ENCODE measurements at places on chromosomes 4 and X. TPM values are rescaled to one million over a fixed set of nuclear protein-coding genes. Genes with fewer than 3 reads are reported as not detected.
A peak's percentile ranks its signal among the peaks of the same experiment; 100 is the strongest.

XAGE2 gene
- 0.50 TPM for total RNA-seq

FAM47E gene
- total RNA-seq, result 14.8 TPM

ITM2A gene
- total RNA-seq, result 335 TPM

CT55 gene
- total RNA-seq, result 0.10 TPM

RAB40A gene
- total RNA-seq, result 0.88 TPM

CXXC4 gene
- total RNA-seq, result 29.1 TPM

RHOXF1 gene
- total RNA-seq, result 0.50 TPM

NXF2 gene
- not detected for total RNA-seq

SRD5A3 gene
- total RNA-seq, result 10.4 TPM

TMEM150C gene
- total RNA-seq, result 30.1 TPM

NLGN3 gene
- 31.2 TPM for total RNA-seq

SLC6A14 gene
- total RNA-seq, result 0.06 TPM

GRCh38 chr4:141614878-141615586 is 21.4 kb upstream of the IL15 start:
- no peaks in the 10 kb centered on the region for H3K36me3 ChIP-seq
- no peaks in the 10 kb centered on the region for H3K4me1 ChIP-seq
- H3K27me3 ChIP-seq, result no peaks in the 10 kb centered on the region
- no peak overlapping the region for H3K4me3 ChIP-seq
- no peak overlapping the region for H3K27ac ChIP-seq

DNA sequence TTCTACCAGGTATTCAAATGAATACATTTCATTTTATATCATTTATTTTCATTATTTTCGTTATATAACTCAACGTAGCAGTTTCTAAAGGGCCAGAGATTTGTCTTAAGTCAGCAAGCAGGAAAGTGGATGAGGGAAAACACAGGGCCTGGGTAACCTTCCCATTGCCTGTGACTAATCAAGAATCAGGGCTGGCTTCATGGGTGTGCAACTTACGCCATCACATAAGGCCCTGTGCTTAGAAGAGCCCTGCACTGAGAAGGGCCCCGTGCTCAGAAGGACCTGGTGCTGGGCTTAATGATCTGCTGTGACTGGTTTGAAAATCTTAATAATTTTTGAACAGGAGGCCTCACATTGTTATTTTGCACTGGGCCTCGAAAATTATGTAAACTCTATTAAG is 65.4 kb upstream of the FAM9C start:
- H3K4me1 ChIP-seq, result no peaks in the 10 kb centered on the region
- no peak overlapping the region for H3K27ac ChIP-seq
- H3K4me3 ChIP-seq, result no peak overlapping the region
- H3K36me3 ChIP-seq, result no peaks in the 10 kb centered on the region

DNA sequence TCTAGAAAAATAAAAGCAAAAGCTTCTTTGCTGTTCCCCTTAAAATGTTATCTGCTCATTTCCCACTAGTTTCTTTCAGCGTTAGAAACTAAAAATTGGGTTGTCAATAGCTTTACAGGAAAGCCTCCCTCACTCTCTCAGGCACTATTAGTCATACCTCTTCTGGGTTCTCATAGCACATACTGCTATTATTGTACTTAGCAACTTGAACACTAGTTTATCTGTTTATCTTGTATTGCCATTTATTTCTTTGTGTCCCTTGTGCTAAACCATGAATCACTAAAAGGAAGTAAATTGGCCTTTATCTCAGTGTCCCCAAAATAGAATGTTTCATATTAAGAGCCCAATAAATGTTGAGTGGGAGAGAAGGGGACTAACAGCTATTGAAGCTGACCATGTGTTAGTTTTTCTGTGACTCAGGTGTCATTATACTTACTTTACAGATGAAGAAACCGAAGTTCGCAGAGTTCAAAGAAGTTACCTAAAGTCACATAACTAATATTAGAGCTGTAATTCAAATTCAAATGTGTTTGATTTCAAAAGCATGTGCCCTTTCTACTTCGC is 124.8 kb upstream of the CITED1 start:
- H3K27me3 ChIP-seq, result no peaks in the 10 kb centered on the region
- no peak overlapping the region for H3K4me3 ChIP-seq
- no peak for DNase-seq
- no peaks in the 10 kb centered on the region for H3K4me1 ChIP-seq
- H3K36me3 ChIP-seq, result no peaks in the 10 kb centered on the region

- H3K4me3 ChIP-seq, result no peak overlapping the region
- no peaks in the 10 kb centered on the region for H3K4me1 ChIP-seq
- H3K27ac ChIP-seq, result no peak overlapping the region
- DNase-seq, result no peak
These were observed 358.6 kb downstream of the GPM6A start for GRCh38 chr4:175453456-175453855.

- no peak overlapping the region for H3K27ac ChIP-seq
- H3K36me3 ChIP-seq, result no peaks in the 10 kb centered on the region
- no peak overlapping the region for H3K4me3 ChIP-seq
- H3K27me3 ChIP-seq, result no peaks in the 10 kb centered on the region
These were observed 387.1 kb downstream of the PPP3CA start for GRCh38 chr4:100960232-100960631.

DNA sequence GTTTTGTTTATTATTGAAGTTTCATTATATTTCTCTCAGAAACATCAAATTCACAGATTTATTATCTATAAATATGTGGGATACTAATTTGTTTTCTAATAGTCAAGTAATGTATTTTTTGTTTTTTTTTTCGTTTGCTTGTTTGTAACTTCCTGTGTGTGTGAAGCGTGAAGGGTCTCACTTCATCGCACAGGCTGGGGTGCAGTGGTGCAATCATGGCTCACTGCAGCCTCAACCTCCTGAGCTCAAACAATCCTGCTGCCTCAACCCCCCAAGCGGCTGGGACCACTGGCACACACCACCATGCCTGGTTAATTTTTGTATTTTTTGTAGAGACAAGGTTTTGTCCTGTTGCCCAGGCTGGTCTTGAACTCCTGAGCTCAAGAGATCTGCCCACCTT is 55.1 kb downstream of the SH3RF1 start:
- no peaks in the 10 kb centered on the region for H3K36me3 ChIP-seq
- DNase-seq, result no peak
- no peak overlapping the region for H3K4me3 ChIP-seq
- H3K27ac ChIP-seq, result no peak overlapping the region

GRCh38 chr4:141078871-141079270 is 54.4 kb downstream of the RNF150 start:
- no peak overlapping the region for H3K4me3 ChIP-seq
- DNase-seq, result no peak
- H3K36me3 ChIP-seq, result no peaks in the 10 kb centered on the region
- no peaks in the 10 kb centered on the region for H3K27me3 ChIP-seq
- H3K4me1 ChIP-seq, result peaks cover 3% of the 10 kb centered on the region

DNA sequence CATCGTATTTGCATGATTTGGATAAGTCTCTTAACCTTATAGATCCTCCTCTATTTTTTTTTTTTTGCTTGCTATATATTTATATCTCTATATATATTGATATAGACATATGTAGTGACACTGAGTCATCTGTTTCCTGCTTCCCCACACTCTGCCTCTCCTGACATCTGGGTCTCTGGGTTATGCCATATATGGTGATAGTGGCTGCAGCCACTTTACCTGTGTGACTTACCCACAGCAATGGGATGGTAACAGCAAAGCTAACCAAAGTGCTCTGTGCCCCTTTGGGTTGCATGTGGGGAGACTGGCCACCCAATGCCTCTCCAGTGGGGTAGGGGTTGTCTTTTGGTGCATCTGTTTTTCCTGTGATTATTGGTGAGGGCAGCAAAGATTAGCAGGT is 14.5 kb downstream of the CMC4 start:
- no peaks in the 10 kb centered on the region for H3K36me3 ChIP-seq
- DNase-seq, result no peak
- H3K4me3 ChIP-seq, result no peak overlapping the region
- H3K27ac ChIP-seq, result no peak overlapping the region
- H3K4me1 ChIP-seq, result peaks cover 4% of the 10 kb centered on the region

- peaks cover 87% of the 10 kb centered on the region for H3K27me3 ChIP-seq
- H3K4me1 ChIP-seq, result peaks cover 16% of the 10 kb centered on the region
- H3K27ac ChIP-seq, result peak within 1 kb of the TSS; percentile 75
- DNase-seq, result peak; percentile 88
- H3K4me3 ChIP-seq, result peak within 1 kb of the TSS; percentile 53
- H3K36me3 ChIP-seq, result no peaks in the 10 kb centered on the region
These were observed at the start of gene ZIC3 for GRCh38 chrX:137565921-137566745. ZIC3 (plus strand) TSS chrX:137566127; CDS start chrX:137566692, 565 bp downstream.

GRCh38 chr4:139368998-139369397 is 66.7 kb upstream of the NDUFC1 start:
- no peak overlapping the region for H3K4me3 ChIP-seq
- no peak for DNase-seq
- H3K4me1 ChIP-seq, result no peaks in the 10 kb centered on the region
- no peaks in the 10 kb centered on the region for H3K27me3 ChIP-seq
- H3K36me3 ChIP-seq, result peaks cover 28% of the 10 kb centered on the region
- no peak overlapping the region for H3K27ac ChIP-seq

- DNase-seq, result no peak
- no peaks in the 10 kb centered on the region for H3K27me3 ChIP-seq
- H3K27ac ChIP-seq, result no peak overlapping the region
- peaks cover 3% of the 10 kb centered on the region for H3K4me1 ChIP-seq
- no peaks in the 10 kb centered on the region for H3K36me3 ChIP-seq
- no peak overlapping the region for H3K4me3 ChIP-seq
These were observed 189.9 kb upstream of the NWD2 start for GRCh38 chr4:37054531-37055077.

GRCh38 chr4:18057821-18058533 is 36.4 kb upstream of the LCORL start:
- no peak for DNase-seq
- no peak overlapping the region for H3K4me3 ChIP-seq
- no peak overlapping the region for H3K27ac ChIP-seq
- H3K36me3 ChIP-seq, result no peaks in the 10 kb centered on the region
- H3K27me3 ChIP-seq, result no peaks in the 10 kb centered on the region
- H3K4me1 ChIP-seq, result no peaks in the 10 kb centered on the region

- no peaks in the 10 kb centered on the region for H3K4me1 ChIP-seq
- H3K4me3 ChIP-seq, result no peak overlapping the region
- H3K36me3 ChIP-seq, result no peaks in the 10 kb centered on the region
These were observed 6.3 kb downstream of the FMR1 start for GRCh38 chrX:147917700-147918695.

DNA sequence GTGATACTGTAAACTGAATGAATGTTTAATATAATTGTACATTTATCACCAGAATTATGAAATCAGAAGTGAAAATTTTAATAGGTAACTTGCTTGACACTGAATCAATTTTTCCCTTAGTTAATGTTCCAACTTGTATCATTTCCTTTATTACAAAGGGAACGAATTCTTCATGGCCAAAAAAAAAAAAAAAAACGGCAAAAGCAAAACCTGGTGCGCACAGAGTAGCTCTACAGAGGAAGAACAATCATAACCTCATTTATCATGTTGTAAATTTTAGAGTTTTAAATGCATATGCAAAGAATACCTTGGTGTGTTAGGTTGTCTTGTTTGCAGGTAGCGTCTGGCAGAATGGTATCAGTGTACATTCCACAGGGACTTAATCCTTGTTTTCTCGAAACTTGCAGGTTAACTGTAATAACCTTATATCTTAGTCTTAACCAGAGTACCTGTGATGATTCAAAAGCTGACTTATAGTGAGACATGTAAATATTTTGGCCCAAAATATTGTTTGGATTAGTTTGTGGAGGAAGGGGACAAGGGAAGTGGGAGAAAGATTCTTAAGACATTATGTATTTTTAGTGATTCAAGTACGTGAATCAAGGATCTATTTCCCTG is 70.0 kb downstream of the NPNT start:
- H3K4me3 ChIP-seq, result no peak overlapping the region
- no peak for DNase-seq
- no peak overlapping the region for H3K27ac ChIP-seq
- H3K4me1 ChIP-seq, result no peaks in the 10 kb centered on the region
- H3K36me3 ChIP-seq, result no peaks in the 10 kb centered on the region
- no peaks in the 10 kb centered on the region for H3K27me3 ChIP-seq

GRCh38 chrX:1262369-1262768 is 6.2 kb upstream of the CSF2RA start:
- H3K4me1 ChIP-seq, result no peaks in the 10 kb centered on the region
- no peak overlapping the region for H3K4me3 ChIP-seq
- no peak overlapping the region for H3K27ac ChIP-seq
- no peaks in the 10 kb centered on the region for H3K36me3 ChIP-seq

- no peak overlapping the region for H3K4me3 ChIP-seq
- peaks cover 2% of the 10 kb centered on the region for H3K4me1 ChIP-seq
- no peak overlapping the region for H3K27ac ChIP-seq
- no peak for DNase-seq
- H3K36me3 ChIP-seq, result no peaks in the 10 kb centered on the region
These were observed 218.4 kb downstream of the STIM2 start for GRCh38 chr4:27078934-27079455.

DNA sequence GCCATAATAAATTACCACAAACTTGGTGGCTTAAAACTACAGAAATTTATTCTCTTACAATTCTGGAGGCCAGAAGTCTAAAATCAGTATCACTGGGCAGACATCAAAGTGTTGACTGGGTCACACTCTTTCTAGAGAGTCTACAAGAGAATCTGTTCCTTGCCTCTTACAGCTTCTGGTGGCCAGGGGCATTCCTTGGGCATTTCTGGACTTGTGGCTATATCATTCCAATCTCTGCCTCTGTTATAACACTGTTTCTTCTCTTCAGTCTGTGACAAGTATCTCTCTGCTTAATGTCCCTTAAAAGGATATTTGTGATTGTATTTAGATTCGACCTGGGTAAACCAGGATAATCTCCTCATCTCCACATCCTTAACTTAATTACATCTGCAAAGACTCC is 207.3 kb upstream of the DCAF8L1 start:
- DNase-seq, result no peak
- no peaks in the 10 kb centered on the region for H3K36me3 ChIP-seq
- H3K4me3 ChIP-seq, result no peak overlapping the region

DNA sequence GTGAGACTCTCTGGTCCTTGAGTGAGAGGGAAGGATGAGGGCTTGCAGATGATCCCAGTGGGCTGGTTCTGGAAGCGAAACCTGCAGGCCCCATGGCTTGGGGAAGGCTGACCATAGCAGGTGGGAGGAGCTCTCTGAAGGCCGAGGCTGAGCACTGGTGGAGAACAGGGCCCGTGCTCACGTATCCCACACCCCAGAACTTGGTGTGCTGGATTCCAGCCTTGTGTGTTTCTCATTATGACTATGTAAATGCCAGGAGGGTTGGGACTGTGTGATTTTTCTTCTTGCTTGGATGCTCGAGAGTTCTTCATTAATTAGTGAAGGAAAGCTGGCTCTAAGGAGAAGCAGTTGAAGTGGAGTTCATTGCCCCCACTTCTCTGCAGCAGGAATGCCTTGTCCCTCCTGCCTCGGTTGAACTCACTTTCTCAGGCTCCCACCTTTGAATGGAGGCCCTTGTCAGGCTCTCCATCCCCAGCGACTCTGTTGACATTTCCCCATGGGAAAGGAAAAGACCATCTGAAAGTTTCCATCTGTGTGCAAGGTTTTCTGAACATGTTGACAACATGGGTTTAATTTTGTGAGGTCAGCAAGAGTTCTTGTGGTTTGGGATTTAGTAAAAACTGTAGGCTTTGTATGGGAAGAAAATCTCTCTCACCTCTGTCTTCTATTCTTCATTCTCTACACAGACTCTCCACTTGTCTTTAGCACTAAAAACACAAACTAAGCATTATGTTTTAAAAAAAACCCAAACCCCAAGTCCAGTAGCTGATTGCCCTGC is 57.7 kb downstream of the TBL1X start:
- no peaks in the 10 kb centered on the region for H3K36me3 ChIP-seq
- no peak overlapping the region for H3K4me3 ChIP-seq
- peaks cover 8% of the 10 kb centered on the region for H3K4me1 ChIP-seq

GRCh38 chr4:74133786-74134499 is 24.0 kb upstream of the MTHFD2L start:
- no peak overlapping the region for H3K4me3 ChIP-seq
- no peaks in the 10 kb centered on the region for H3K4me1 ChIP-seq

GRCh38 chr4:123453061-123453680 is 56.6 kb downstream of the SPRY1 start:
- no peaks in the 10 kb centered on the region for H3K36me3 ChIP-seq
- no peak overlapping the region for H3K27ac ChIP-seq
- peak; percentile 55 for DNase-seq
